ENCODE measurements at places on chromosomes 2 and 18. TPM values are rescaled to one million over a fixed set of nuclear protein-coding genes. Genes with fewer than 3 reads are reported as not detected.

Gene ESCO1
- 20.2 TPM for total RNA-seq

Gene MAT2A
- 201 TPM for total RNA-seq

Gene STPG4
- 0.12 TPM for total RNA-seq

Gene TSPYL6
- total RNA-seq = not detected

Gene PLEK
- under 0.01 TPM for total RNA-seq

Gene UGT1A6
- not detected for total RNA-seq

Gene GIGYF2
- total RNA-seq = 68.5 TPM

Gene UBE2F
- total RNA-seq = 55.9 TPM

Gene TFCP2L1
- total RNA-seq = under 0.01 TPM

Gene LRP1B
- 0.50 TPM for total RNA-seq

Gene DSG2
- total RNA-seq = 22.2 TPM

Gene SLC16A14
- total RNA-seq = 2.2 TPM

Gene ANO7
- 0.37 TPM for total RNA-seq

Gene ALK
- total RNA-seq = under 0.01 TPM

Gene SPRED2
- 9.3 TPM for total RNA-seq

Gene POTEI
- not detected for total RNA-seq

Gene MARCO
- total RNA-seq = not detected

Gene STON1
- 8.2 TPM for total RNA-seq

Gene CYP27C1
- not detected for total RNA-seq

Gene HSBP1L1
- 7.9 TPM for total RNA-seq

Gene OTX1
- not detected for total RNA-seq

Gene CD8A
- total RNA-seq = not detected

Gene SNTG2
- total RNA-seq = 0.11 TPM

Gene LHCGR
- total RNA-seq = not detected

Gene NOL4
- total RNA-seq = not detected

Gene ICOS
- not detected for total RNA-seq

Gene INPP5D
- total RNA-seq = 1.6 TPM

Gene MALL
- total RNA-seq = 18.1 TPM

Gene AMER3
- total RNA-seq = not detected

Gene APOB
- total RNA-seq = under 0.01 TPM

Gene FAM210A
- total RNA-seq = 22.6 TPM

Gene TRPM8
- total RNA-seq = not detected

Gene ALPI
- not detected for total RNA-seq

Gene HDAC4
- 29.1 TPM for total RNA-seq

Gene FSHR
- not detected for total RNA-seq

Gene ANKRD29
- 2.3 TPM for total RNA-seq

Gene PDCD1
- not detected for total RNA-seq

Gene BOLL
- total RNA-seq = not detected

Gene TWIST2
- 102 TPM for total RNA-seq

Gene KYNU
- total RNA-seq = 16.6 TPM

Gene TTR
- not detected for total RNA-seq

Gene KIAA2012
- not detected for total RNA-seq

Gene IKZF2
- 7.5 TPM for total RNA-seq

Gene RFX8
- total RNA-seq = 15.3 TPM

Gene SCYGR3
- total RNA-seq = not detected

Gene KHK
- 1.2 TPM for total RNA-seq

Gene TCF7L1
- 2.3 TPM for total RNA-seq

Gene RAB10
- 159 TPM for total RNA-seq

Gene ATL2
- total RNA-seq = 161 TPM

Gene NXPH2
- not detected for total RNA-seq

Gene ANKRD23
- total RNA-seq = 2.0 TPM

Gene RBM43
- total RNA-seq = 4.8 TPM

Gene KLHL30
- total RNA-seq = not detected

Gene BMPR2
- total RNA-seq = 18.9 TPM

Gene ACVR2A
- 10.1 TPM for total RNA-seq

Gene CD302
- total RNA-seq = 7.1 TPM

Gene DDX1
- total RNA-seq = 103 TPM

Data from uterine smooth muscle cell (primary cell).